ENCODE measurements at places on chromosomes 7 and 10. TPM values are rescaled to one million over a fixed set of nuclear protein-coding genes. Genes with fewer than 3 reads are reported as not detected.
A peak's percentile ranks its signal among the peaks of the same experiment; 100 is the strongest.

IFIT1 gene
- total RNA-seq = 6.3 TPM

NEBL gene
- total RNA-seq = not detected

PTF1A gene
- total RNA-seq = not detected

TBL2 gene
- 47.5 TPM for total RNA-seq

STAM gene
- total RNA-seq = 34.0 TPM

CTNNA3 gene
- not detected for total RNA-seq

PRPS1L1 gene
- not detected for total RNA-seq

DNA sequence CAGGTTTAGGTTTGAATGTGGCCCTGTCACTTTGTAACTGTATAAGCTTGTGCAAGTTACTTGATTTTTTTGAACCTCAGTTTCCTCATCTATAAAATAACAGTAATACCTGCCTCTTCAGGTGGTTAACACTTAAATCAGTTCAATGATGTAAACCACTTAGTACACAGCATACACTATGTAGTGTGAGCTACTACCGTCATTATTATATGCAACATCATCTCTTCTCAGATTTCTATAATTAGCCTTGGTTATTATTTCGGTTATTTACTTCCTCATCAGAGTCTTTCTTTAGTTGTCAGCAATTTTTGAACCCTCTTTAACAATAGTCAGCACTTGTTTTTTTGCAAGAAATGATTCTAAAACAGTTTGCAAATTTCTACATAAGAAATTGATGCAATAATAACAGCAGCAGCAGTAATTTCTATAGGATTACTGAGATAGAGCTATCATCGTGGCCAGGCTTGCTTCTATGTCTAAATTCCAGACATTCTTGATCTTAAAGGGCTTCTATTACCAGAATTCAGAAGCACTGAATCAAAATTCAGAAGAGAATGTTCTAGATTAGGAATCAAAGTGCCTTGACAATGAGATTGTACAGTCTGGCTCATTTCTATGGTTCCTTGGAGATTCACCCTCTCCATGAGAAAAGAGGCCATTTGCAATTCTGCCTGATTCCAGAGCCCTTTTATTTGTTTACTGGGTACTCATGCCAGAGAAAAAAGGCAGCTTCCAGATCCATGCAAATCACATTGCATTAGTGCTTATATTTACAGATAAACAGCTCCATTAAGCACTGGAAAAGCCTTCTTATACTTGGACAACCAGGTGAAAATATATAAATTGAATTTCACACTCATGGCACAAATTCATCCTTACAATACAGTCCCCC lies 25.0 kb upstream of the WDR11 start:
- no peak for DNase-seq

DNA sequence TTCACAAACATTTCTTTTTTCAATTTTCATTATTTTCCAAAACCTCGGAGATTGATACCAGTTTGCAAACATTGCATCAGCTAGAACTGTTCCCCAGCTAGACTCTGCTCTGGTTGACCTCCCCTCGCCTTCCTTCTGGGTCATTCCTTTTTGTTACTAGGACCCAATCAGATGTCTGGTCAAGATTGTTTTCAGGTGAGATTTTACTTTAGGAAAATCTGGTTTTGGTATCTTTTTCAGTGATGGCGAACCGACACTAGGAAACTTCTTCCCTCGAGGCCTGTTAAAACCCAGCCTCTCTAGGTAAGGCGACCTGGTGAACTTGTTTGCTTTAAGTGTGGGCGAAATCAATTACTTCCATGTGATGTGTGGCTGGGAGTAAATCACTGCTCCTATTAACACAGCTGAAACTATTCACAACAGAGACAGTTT lies 8.4 kb downstream of the PROSER2 start:
- no peak for DNase-seq

GRCh38 chr7:135753616-135754413 lies 5.2 kb upstream of the FAM180A start:
- DNase-seq = no peak

- no peak for DNase-seq
Observed at GRCh38 chr7:27677912-27678612, 15.4 kb upstream of the HIBADH start.

DNA sequence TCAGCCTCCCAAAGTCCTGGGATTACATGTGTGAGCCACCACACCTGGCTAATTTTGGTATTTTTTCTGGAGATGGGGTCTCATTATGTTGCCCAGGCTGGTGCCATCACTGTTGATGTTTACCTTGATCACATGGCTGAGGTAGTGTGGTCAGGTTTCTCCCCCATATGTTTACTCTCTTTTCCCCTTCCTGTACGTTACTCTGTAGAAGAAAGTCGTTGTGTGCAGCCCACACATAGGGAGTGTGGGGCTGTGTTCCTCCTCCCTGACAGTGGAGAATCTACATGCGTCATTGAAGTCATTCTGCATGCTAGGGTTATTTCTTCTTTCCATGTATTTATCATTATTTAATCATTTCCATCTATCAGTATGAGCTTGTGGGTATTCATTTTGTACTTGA lies 16.3 kb upstream of the ORAI2 start:
- peak; percentile 40 for DNase-seq

- no peak for DNase-seq
Observed at GRCh38 chr10:84837877-84838276, 509.5 kb downstream of the CCSER2 start.

DNA sequence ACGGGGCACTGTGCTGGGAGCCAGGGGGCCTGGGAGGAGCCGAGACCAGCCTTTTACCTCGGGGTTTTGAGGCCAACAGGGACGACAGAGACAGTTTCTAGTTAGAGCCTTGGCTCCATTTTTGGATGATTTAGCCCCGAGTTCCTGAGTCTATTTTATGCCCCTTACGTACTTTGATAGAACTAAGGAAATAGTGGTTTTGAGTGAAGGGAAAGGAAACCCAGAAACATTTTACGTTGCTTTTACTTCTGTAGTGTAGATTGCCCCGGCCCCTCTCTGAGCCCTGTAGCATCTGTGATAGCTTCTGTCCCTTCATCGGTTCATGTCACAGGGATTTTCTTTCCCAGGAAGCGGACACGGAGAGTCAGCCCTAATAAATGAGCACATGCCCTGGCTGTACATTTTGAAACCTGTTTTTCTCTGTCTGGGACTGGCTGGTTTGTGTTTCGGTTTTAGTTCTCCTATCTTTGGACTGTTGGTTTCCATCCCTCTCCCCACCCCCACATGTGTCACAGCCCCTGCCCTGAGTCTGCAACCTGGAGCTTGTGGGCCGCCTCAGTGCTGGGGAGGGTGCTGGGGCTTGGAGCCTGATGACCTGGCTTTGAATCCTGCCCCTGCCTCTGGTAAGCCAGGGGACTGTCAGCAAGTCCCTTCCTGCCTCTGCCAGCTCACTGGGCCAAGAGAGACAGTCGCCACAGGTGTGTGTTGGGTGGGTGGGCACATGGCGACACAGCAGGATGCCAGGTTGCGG lies 6.9 kb upstream of the ORAI2 start:
- peak; percentile 84 for DNase-seq

GRCh38 chr7:138882249-138882648 lies 84.3 kb upstream of the ATP6V0A4 start:
- DNase-seq = no peak

GRCh38 chr7:10824154-10824553 lies 149.5 kb upstream of the PHF14 start:
- no peak for DNase-seq

- DNase-seq = no peak
Observed at GRCh38 chr10:95276367-95277200, 14.2 kb downstream of the PDLIM1 start.

DNA sequence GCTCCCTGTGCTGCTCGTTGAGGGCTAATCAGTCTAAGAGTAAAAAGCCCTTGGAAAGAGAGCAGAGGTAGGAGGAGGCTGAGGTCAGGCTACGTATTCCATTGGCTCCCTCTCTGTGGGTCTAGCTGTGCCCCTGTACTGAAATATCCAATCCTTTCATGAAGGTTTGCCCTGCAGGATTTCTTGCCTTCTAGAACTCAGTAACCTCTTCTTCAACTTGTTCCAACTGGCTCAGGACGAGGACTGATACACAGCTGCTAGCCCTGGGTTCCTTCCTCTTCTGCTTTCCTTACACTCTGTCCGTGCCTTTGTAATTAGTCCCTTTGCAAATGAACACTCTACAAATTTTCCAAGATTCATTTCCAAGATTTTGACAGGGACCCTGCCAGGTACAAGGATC lies 560.5 kb downstream of the ACTR3B start:
- no peak for DNase-seq

- no peak for DNase-seq
Observed at GRCh38 chr7:78588393-78588792, 789.8 kb downstream of the PHTF2 start.

GRCh38 chr7:6117533-6117932 lies 86.4 kb downstream of the ANKRD61 start:
- no peak for DNase-seq

- no peak for DNase-seq
Observed at GRCh38 chr10:122117475-122117874, 128.5 kb downstream of the TACC2 start.

Data from CD4-positive, alpha-beta memory T cell (primary cell).